Activated T-helper 1 cell treated with anti-CD3 and anti-CD28 coated beads, Interleukin-2, amount 50 U/mL, for 16 hours (primary cell): ENCODE measurements at places on chromosomes 4 and X.

- DNase-seq = no peak
These were observed 54.3 kb downstream of the LRBA start for GRCh38 chr4:150960818-150961217.

DNA sequence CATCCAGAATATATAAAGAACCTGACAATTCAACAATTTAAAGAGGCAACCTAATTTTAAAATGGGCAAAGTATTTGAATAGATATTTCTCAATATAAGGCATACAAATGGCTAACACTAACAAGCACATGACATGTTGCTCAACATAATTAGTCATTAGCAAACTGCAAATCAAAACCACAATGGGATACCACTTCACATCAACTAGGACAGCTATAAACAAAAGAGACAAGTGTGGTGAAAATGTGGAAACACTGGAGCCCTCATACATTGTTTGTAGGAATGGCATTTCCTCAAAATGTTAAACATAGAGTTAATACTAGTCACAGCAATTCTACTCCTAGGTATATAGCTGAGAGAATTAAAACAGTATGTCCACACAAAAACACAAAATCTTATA, 96.7 kb downstream of the CORIN start:
- no peak for DNase-seq

GRCh38 chr4:6463311-6464289, 8.8 kb downstream of the PPP2R2C start:
- DNase-seq = no peak

DNA sequence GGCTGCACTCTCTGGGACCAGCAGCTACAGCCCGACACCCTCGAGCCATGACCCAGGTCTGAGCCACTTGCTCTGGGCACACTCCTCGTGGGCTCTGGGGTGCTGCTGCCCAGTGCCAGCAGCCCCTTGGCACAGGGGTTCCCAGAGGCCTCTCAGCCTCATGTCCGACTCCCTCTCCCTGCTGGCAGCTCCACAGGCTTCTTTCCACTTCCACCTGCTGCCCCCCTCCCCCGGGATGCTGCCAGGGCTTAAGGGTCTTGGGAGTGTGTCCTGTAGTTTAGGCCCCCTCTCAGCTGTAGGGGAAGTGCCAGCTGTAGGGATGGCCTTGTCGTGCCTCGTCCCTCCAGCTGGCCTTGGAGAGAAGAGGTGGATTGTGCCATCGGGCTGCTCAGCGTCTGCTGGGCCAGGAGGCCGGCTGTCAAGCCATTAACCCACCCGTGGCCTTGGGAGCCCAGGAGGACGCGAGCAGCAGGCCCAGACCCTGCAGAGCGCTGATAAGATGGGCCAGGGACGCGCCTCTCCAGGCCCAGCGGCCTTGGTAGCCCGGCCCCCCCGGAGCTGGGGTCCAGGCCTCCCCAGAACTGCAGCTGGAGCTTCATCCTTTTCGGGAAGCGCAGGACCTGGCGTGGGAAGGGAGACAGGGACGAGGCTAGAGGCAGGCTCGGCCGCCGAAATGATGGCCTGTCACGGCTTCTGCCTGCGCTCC, 1.0 kb upstream of the USP27X start:
- DNase-seq = no peak

GRCh38 chr4:52244103-52244775, 193.1 kb downstream of the SPATA18 start:
- DNase-seq = no peak
